Subcutaneous preadipocyte (primary cell): ENCODE measurements at places on chromosomes 2 and 18. TPM values are rescaled to one million over a fixed set of nuclear protein-coding genes. Genes with fewer than 3 reads are reported as not detected.

Gene IFIH1
- total RNA-seq: 3.1 and 4.0 TPM in 2 replicates

Gene TUBB8B
- not detected in 2 replicates for total RNA-seq

Gene POTEE
- not detected in 2 replicates for total RNA-seq

Gene ARHGEF33
- total RNA-seq: 0.20 and 0.37 TPM in 2 replicates

Gene DHRS9
- not detected in 2 replicates for total RNA-seq

Gene CCDC93
- total RNA-seq: 17.3 and 26.6 TPM in 2 replicates

Gene TLX2
- under 0.01 TPM in 1 of 2 replicates, not detected in the other for total RNA-seq

Gene PTPN18
- total RNA-seq: 29.0 and 33.6 TPM in 2 replicates

Gene WDPCP
- total RNA-seq: 12.1 and 13.5 TPM in 2 replicates

Gene TM4SF20
- total RNA-seq: under 0.01 TPM in 1 of 2 replicates, not detected in the other

Gene GREB1L
- 1.1 and 1.8 TPM in 2 replicates for total RNA-seq
